ENCODE measurements at places on chromosomes 1 and 21.

DNA sequence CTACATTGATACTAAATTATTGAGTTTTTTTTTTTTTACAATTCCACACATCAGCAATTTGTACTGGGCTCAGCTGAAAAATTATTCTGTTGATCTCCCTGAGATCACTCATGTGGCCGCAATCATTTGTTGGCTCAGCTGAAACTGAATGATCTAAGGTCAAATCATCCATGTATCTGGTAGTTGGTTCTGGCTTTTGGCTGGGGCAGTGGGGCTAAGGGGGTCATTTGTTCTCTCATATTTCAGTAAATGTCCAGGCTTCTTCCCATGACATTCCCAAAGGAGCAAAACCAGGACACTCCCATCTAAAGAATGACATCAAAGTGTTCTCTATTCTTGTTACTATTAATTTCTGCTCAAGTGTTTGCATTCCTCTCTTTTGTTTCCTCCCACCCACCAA is 806.7 kb upstream of the ADGRL2 start:
- no peak for DNase-seq

GRCh38 chr1:54995013-54995760 is 3.5 kb upstream of the BSND start:
- DNase-seq = peak; percentile 21

GRCh38 chr1:55927702-55928290 is 651.6 kb downstream of the PLPP3 start:
- DNase-seq = no peak

DNA sequence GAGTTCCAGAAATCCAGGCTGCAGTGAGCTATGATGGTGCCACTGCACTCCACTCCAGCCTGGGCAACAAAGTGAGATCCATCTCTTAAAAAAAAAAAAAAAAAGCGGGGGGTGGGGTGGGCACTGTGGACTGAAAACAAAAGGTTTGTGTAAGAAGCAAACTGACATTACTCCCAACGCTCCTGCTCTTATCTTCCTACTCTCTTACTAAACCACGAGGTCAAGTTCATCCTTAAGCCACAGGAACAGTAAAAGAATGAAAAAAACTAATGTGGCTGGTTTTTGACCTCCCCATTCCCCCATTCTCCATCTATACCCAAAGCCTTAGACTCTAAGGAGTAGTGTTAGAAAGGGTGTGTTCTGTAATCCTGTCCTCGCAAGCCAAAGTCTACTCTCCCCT is 30.8 kb downstream of the TFAP2E start:
- no peak for DNase-seq

DNA sequence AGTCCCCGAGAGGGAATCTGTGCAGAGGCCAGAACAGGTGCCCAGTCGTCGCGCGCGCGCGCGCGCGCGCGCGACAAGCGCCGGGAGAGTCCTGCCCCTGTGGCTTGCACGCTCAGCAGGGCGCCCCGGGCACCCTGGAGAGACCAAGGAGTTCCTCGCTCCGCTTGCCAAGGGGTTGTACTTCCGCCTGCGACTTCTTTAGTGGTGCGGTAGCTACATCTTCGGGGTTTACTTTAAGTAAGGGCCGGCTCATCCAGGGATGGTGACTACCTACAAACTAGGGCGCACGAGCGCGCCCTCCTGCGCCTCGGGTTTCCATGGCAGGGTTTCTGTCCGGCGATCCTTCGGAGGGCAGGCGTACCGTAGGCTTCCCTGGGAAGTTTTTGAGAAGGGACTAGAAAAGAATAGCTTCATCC is 1.4 kb downstream of the LHX4 start:
- DNase-seq = peak; percentile 50

- peak; percentile 35 for DNase-seq
Observed at GRCh38 chr21:34599534-34600101, 15.3 kb downstream of the RCAN1 start.

GRCh38 chr1:155195201-155196102 is 12.2 kb downstream of the THBS3 start:
- DNase-seq = peak; percentile 62

- no peak for DNase-seq
Observed at GRCh38 chr1:180528868-180529470, 26.6 kb upstream of the ACBD6 start.

- DNase-seq = no peak
Observed at GRCh38 chr21:17537299-17537698, 24.5 kb downstream of the CXADR start.

- no peak for DNase-seq
Observed at GRCh38 chr1:160159846-160160245, 8.4 kb downstream of the ATP1A4 start.

GRCh38 chr1:80624682-80625081 is 1176.1 kb upstream of the ADGRL2 start:
- DNase-seq = no peak

GRCh38 chr1:58363585-58363984 is 182.9 kb downstream of the OMA1 start:
- no peak for DNase-seq

- no peak for DNase-seq
Observed at GRCh38 chr1:39392851-39393573, 98.4 kb upstream of the BMP8A start.

GRCh38 chr1:61926597-61926996 is 184.3 kb downstream of the PATJ start:
- no peak for DNase-seq

- DNase-seq = no peak
Observed at GRCh38 chr1:242187171-242187570, 188.3 kb upstream of the MAP1LC3C start.

DNA sequence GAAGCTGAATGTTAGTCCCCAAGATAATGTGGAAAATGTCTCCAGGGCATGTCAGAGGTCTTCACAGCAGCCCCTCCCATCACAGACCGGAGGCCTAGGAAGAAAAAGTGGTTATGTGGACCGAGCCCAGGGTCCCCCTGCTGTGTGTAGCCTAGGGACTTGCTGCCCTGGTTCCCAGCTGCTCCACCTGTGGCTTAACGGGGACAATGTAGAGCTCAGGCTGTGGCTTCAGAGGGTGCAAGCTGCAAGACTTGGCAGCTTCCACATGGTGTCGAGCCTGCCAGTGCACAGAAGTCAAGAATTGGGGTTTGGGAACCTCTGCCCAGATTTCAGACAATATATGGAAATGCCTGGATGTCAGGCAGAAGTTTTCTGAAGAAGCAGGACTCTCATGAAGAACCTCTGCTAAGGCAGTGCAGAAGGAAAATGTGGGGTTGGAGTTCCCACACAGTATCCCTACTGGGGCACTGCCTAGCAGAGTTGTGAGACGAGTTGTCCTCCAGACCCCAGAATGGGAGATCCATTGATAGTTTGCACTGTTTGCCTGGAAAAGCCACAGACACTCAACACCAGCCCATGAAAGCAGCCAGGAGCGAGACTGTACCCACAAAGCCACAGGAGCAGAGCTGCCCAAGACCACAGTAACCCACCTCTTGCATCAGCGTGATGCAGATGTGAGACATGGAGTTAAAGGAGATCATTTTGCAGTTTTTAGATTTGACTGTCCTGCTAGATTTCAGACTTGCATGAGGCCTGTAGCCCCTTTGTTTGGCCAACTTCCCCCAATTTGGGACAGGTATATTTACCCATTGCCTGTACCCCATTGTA is 204.9 kb downstream of the MRPL39 start:
- no peak for DNase-seq

DNA sequence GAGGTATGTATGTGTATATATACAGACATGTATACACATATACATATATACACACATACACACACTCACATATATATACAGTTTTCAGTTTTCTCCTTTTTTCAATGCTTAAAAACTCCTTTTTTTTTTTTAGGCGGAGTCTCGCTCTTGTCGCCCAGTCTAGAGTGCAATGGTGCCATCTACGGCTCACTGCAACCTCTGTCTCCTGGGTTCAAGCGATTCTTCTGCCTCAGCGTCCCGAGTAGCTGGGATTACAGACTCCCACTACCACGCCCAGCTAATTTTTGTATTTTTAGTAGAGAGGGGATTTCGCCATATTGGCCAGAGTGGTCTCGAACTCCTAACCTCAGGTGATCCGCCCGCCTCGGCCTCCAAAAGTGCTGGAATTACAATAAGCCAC is 27.0 kb downstream of the STYXL2 start:
- no peak for DNase-seq

DNA sequence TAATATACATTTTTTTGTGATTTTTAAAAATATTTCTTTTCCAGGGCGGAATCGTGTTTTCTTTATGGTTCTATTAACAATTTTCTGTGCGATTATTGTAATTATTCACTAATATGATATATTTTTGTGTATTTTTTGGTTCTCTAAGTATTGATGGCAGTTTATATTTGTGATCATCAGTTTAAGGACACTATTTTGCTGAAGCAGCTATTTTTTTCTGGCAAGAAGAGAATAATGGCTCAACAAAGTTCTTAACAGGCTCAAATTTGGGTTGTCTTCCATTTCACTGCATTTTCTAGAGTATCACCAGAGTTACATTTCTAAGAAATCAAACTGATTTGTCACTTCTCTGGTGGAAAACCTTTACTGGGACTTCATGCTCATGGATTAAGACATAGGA is 178.4 kb downstream of the HS2ST1 start:
- DNase-seq = no peak

DNA sequence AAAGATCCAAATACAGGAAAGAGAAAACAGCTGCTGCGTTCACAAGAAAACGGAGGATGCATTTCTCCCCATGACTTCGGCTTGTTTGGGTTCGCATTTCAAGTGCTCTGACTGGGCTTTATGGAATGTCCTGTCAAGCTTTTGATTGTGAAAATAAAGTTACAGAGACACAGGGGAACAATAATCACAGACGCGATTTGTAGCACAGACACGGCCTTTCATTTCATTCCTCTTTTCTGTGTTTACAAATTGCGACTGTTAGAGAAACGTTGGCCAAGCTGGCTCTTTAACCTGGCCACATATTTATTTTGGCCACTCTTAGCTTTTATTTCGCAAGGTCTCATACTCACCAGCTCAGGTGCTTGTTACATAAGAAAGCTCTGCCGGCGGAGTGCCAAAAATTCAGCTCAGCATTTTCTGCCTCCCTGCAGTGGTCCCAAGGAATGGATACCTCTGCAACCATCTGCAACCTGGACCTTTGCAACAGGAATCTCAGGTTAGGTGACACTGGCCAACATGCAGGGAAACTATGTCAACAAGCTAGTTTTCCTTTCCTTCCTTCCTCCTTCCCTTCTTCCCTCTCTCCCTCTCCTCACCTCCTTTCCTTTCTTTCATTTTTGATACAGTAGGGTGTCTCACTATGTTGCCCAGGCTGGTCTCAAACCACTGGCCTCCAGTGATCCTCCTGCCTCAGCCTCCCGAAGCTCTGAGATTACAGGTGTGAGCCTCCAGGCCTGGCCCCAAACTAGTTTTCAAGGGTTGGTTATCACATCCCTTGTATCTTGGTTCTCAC is 58.2 kb upstream of the SLC45A1 start:
- DNase-seq = peak; percentile 23

DNA sequence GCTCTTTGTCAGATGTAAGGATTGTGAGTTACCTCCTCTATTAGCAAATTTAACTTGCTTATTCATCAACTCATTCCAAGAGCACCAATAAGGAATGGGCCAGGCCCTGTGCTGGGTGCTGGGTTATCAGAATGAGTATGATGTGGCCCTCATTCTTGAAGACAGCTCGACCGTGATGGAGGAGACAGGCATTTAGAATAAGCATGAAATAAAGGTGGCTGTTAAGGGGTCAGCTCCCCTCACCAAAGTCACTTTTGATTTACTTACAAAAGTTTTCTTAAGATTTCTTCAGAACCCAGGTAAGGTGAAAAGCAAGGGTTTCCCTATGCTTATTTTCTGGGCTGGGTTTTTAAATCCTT is 15.3 kb upstream of the PADI1 start:
- DNase-seq = no peak

DNA sequence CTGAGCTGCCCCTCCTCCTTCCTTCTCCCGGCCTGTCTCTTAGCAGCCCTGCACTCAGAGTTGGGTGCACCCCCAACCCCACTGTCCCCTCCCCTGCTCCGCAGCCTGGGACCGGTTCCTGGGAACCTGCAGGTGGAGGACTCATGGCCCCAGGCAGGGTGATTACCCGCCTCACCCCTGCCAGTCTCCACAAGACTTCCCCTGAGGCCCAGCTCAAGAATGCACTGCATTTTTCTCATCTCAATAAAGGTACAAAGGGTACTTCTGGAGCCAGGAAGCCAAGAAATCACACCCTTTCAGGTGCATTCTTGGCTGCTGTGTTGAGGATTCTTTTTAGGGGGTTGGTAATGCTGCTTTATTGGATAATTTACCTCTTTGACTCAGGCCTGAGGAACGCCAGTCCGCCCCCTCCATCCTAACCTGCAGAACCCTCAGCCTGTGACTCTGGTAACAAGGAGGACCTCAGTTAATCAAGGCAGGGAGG is 126.3 kb upstream of the TMPRSS2 start:
- no peak for DNase-seq

DNA sequence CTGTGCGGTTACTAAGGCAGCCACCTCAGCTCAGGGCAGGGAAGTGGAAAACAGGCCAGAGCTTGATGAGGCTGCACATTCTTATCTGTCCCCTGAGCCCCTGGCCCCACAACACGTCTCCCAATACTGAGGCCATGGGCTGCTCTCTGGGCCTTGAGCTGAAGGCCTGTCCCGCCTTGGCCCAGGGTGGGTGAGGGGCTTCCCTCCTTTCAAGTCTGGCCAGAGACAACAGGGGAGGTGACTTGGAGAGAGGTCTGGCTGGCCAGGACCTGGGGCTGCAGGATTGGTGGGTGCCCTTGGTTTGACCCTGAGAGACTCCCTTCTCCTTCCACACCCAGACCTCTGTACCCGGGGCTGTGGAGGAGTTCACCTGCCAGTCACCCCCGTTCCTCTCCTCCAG is 563.8 kb downstream of the PTPRU start:
- DNase-seq = no peak

DNA sequence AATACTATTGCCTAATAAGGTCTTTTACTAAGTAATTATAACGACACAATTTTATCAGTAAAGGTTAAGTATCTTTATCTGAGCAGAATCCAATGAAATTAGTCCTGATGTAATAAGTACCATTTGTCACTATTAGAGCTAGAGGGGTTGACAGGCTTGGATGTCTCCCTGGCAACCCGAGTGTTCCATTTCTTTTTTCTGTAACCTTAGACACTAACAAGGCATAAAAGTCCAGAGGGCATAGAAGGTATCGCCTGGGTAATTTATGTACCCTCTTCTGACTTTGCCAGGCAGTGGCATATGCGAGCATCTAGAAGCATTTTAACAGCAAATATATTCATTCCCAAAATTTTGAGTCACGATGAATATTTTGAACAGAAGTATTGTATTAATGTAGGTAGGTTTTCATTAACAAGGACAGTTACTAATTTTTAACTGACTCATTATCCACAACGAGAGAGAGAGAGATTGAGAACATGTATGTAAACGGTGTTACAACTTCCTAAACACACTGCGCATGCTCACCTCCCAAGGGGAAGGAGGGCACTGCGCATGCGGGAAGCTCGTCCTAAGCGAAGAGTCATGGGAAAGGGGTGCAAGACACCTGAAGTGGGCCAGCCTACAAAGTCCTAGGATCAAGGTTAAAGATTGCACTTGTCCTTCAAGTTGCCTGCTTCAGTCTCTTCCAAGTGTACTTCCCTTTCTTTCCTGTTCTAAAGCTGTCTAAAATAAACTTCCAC is 423.9 kb downstream of the DSCAM start:
- DNase-seq = no peak

- DNase-seq = no peak
Observed at GRCh38 chr1:63082766-63083165, 239.6 kb upstream of the FOXD3 start.
